Activated CD8-positive, alpha-beta memory T cell treated with anti-CD3 and anti-CD28 coated beads, Interleukin-2, amount 50 U/mL, for 4 hours (primary cell): ENCODE measurements at places on chromosomes 16 and 17.

DNA sequence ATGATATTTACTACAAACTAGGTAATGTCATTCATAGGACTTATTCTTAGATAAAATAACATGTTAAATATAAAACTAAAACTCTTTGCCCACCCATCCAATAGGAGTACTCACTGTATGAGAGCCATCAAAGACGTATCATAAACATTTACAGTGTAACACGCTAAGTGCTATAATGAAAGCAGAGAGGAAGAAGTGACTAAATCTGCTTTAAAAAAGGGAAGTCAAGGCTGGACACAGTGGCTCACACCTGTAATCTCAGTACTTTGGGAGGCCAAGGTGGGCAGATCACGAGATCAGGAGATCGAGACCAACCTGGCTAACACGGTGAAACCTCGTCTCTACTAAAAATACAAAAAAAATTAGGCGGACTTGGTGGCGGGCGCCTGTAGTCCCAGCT, 32.4 kb downstream of the SPAG9 start:
- DNase-seq = no peak

DNA sequence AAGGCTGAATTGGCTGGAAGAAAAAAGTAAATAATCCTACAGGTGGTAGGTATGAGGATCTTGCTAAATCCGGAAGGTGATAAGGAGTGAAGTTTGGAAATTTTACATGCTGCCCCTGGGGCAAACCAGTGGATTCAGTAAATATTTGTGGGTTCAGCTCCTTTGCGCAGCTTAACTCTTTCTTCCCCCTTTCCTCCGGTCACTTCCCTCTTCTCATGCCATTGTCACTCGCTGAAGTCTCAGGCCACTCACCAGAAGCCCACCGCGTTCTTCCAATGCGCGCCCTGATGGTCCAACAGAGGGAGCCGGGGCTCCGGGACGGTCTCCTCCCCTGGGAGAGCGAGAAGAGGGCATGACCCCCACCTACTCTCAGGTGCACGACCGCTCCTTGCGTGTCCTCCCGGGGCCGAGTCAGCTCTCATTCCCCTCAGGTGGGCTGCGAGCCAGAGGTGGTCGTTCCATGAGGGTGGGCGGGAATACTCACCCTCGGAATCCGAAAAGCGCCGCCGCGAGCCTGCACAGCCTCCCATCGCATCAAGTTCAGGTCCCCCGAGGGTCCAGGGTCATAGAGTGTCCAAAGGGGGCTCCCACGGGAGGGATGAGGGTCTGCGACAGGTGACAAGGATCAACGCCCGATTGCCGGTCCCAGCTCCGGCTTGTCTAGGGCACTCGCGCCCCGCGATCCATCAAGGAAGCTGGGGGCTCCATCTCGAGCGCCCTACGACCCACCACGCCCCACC, 474 bp downstream of the CLN3 start:
- DNase-seq = peak; percentile 27

- DNase-seq = no peak
Observed at GRCh38 chr17:58575511-58575910, 61.1 kb upstream of the MTMR4 start.

DNA sequence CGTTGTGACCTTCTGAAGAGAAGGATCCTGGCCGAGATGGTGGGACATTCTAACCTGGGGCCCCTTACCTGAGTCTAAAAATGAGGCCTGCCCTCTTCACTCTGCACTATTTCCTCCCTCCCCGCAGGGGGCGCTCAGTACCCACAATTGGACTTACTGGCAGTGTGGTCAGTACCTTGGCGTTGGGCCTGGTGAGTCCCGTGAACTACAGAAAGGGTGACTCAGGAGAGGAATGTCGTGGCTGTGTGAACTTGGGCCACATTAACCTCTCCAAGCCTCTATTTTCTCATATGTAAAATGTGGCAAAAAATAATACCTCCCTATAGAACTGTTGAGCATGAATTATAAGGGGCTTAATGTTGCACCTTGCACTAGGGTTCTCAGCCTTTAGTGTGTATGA, 3.9 kb downstream of the RSAD1 start:
- peak; percentile 67 for DNase-seq

DNA sequence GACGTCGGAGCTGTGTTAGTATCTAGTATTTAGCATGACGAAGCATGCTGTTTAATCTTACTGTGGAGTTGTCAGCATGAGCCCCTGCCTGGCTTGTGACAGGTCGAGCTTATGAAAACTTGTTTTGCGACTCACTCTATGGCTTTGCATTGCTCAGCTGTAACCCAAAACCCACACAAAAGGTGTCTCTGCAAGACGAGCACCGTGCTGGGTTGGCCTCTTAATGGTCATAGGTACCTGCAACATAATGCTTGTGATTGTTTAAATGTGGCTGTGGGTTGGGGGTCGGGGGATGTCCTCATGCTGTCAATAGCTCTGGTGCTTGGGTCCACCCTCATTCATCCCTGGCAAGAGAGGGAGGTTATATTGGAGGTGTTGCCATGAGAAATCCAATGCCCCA, 5.4 kb downstream of the NTN1 start:
- DNase-seq = no peak

DNA sequence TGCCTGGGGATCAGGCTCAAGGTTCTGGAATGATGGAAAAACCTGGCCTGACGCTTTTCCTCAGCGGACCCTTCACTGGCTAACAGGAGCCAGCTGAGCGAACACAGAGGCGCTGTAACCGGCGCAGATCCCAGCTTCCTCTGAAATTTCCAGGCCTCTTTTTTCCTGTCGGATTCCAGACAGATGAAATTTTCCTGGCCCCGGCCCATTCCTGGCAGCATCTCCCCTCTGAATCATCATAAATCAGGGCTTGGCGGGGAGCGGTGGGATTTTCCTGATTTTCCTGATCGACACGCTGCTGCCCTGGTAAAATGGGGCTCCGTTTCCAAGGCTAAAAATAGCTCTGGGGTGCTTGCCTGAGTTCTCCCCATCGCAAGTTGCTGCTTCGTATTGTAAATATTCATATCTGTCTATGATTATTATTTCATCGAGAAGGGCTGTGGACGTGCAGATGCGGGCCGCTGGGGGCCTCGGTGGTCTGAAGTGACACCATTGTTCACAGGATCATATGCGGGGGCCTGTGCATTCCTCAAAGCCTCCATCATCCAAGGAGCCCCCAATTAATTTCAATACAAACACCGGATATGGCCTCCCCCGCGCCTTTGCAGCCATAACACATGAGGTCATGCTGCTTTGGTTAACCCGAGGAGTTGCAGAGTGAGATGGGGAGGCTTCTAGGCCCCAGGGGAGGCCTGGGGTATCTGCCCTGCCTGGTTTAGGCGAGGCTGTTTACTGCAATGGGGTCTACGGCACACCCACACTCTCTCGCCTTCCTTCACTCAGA, 45.8 kb upstream of the ETV4 start:
- no peak for DNase-seq

GRCh38 chr16:84568066-84568465, 49.8 kb downstream of the COTL1 start:
- DNase-seq = no peak

DNA sequence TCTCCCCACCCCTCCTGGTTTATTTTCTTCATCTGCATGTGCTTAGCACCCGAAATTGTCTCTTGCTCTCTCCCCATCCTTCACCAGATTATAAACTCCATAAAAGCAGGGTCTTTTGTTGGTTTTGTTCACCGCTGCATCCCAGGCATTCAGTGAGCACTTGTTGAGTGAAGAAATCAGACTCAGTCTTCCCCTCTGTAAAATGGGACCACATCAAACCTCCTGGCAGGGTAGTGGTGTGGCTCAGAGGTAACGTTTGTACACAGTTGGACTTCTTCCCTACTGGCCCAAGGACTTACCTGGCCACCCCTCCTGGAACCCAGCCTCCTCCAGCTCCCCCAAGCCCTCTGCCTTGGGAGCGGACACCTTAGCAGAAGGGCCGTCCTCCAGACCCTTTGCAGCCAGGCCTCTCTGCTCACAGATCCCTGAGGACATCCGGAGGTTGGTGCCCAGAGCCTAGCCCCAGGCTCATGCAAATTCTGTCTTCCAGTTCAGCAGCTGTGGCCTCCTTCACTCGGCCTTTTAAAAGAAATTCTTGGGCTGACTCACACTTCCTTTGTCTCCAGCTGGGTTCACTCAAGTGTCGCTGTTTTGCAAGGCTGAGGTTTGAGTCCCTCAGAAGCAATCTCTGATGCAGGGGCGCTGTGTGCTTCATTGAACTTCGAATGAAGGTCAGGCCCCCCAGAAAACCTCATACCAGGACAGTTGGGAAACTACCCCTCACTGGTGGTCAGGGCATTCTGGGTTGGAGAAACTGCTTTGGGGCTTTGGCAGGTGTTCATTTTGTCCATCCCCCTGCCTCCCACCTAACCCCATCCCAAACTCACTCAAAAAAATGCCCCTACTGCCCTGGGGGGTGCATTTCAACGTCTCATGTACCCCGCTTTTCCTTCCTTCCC, 16.8 kb upstream of the RMI2 start:
- peak; percentile 51 for DNase-seq

- no peak for DNase-seq
Observed at GRCh38 chr17:44499722-44500121, 3.5 kb downstream of the GPATCH8 start.

- DNase-seq = no peak
Observed at GRCh38 chr16:85859818-85860125, 39.2 kb upstream of the IRF8 start.

GRCh38 chr17:2624292-2624731, 30.9 kb downstream of the PAFAH1B1 start:
- DNase-seq = no peak

DNA sequence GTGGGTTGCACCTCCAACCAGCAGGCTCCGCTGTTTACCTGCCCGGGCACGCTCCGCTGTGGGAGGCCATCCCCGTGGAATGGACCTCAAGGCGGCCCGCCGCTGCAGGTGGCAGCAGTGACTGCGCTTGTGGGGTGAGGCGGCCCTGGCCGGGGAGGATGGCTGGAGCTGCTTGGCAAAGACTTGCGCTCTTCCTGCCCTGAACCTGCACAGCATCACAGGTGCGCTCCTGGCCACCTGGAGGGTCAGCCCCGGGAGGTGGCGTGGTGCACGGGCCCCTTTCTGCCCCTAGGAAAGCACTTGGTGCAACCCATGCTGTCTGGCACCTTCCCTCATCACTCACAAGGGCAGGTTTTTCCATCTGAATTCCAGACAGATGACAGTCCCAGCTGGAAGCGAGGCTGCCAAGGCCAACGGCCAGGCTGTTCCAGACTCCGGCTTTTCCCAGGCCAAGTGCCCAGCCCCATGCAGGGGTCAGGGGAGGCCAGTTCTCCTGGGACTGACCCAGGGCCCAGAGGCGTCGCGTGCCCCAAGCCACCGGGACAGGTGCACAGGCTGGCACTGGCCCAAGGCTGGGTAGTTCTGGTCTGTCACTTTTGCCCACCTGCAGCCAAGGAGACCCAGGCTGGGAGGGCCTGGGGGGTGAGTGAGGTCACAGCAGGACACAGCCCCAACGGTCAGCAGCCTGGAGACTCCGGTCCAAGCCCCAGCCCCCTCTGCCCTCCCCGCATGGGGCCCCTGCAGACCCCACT, 13.3 kb downstream of the UTS2R start:
- DNase-seq = no peak

DNA sequence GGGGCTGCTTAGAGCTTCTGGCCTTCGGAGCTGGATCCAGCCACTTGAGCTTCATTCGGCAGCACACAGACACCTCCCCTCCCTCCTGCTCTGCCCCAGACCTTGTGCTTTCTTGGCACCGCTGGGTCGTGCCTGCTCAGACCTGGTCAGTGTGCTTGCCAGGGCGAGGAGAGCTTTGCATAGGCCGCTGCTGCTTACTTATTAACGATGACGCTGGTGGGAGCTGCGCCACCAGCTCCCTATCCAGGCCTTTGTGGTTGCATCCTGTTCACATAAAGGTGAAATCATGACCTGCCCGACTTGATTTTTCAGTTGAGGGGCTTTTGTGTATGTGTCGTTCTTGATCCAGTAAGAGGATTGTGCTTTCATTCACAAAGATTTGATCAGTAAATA, 101.1 kb downstream of the MSI2 start:
- DNase-seq = no peak

DNA sequence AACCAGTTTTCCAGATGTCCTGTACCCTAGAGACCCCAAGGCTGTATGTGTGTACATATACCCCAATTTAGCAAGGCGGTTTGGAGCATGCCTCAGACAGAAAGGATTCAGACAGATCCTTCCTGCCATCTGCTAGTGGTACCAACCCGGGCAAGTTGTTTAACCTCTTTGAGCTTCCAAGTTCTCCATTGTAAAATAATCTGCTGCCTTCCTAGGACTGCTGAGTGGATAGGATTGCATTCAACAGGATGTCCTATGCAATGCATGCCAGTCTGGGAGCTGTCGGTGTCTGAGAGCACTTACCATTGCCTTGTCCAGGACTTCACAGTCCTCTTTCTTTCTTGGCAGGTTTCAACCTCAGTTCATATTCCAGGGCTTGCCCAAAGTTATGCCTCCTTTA, 1.9 kb downstream of the CDH13 start:
- DNase-seq = no peak

GRCh38 chr16:81484908-81485624, 40.5 kb downstream of the CMIP start:
- DNase-seq = no peak

DNA sequence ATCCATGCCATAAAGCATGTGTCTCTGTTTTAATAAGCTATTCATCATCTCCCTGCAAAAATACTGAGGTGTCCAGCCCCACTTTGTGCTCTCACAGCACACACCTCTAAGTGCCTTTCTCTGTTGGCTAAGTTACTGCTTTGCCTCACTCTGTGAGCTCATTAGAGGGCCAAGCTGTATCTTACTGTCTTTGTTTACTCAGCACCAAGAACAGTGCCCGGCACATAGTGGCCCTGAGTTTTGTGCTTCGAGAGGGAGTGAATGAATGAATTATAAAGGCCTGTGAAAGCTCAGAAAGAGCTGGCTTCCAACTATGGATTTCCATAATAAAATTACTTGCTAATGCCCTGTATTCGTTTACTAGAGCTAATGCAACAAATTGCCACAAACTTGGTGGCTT, 50.2 kb upstream of the NOG start:
- no peak for DNase-seq

DNA sequence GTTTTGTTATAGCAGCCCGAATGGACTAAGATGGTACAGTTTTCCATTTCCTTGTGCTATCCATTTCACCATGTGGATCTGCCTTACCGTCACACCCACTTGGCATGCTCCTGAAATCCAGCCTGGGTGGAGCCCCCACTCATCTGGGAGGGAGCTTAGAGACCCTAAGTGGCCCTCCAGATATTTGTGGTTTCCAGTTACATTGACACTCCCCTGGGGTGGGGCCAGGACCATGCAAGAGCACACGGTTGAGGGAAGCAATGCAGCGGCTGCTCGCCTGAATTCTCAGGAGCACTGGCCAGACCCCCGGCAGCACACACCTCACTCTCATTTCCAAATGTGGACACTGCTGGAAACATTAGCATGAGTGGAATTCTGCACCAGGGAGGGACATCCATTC, 231.1 kb downstream of the UTP18 start:
- no peak for DNase-seq

DNA sequence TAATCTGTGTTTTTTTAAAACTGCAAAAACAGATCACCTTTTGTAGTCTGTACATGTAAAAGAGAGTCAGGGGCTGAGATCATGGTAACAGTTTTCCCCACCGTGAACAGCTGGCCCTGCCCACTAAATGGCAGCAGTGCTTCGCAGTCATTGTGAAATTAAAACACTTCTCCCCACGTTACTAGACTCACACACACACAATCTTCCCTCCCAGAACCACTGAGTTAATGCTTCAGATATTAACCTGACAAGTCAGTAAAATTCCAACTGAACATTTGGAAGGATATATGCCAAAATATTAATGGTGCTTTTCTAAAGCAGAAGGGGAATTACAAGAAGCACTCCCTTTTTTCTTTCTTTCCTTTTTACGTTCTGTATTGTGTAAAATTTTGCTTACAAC, 1.2 kb upstream of the CD300LG start:
- no peak for DNase-seq
